CD4-positive, alpha-beta T cell treated with Interleukin-6 for 4 hours (primary cell): ENCODE measurements at places on chromosomes 12 and 14.

- no peak for DNase-seq
Measured at GRCh38 chr12:2029851-2030250, 22.9 kb upstream of the CACNA1C start.

DNA sequence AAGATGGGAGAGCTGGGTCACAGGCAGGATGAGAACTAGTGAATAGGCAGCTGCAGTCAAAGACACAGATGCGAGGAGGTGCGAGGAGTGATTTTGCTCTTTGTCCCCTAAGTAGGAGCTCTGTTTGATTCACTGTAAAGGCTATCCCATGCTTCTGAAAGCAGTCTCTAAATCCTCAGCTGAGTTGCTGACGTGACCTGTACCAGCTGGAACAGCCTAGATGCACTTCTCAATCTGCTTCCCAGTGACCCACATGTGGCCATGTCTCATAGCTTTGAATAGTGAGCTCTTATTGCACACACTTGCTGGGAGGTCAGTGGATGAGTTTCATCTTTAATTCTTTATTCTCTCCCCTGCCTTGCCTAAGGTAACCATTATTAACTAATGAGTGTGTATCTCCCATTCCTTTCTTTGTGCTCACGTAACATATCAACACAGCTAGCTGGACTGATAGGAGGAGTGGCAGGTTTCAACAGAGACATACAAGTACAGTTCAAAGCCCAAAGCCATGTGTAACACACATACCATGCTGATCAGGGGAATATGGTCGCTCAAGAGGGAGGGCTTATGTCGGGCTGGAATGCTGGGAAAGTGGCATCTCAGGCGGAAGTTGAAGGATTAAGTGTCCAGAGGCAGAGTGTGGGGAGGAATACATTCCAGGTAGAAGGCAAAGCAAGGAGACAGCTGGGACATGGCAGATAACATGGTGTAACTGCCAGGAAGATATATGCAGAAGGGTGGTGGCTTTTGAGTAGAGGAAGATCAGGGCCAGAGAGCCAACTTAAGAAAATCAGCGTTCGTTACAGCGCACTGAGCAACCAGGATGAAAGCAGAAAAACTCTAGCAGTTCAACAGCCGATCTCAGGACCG lies 15.4 kb upstream of the YY1 start:
- DNase-seq, result no peak

GRCh38 chr14:29743531-29743930 lies 184.1 kb downstream of the PRKD1 start:
- no peak for DNase-seq

DNA sequence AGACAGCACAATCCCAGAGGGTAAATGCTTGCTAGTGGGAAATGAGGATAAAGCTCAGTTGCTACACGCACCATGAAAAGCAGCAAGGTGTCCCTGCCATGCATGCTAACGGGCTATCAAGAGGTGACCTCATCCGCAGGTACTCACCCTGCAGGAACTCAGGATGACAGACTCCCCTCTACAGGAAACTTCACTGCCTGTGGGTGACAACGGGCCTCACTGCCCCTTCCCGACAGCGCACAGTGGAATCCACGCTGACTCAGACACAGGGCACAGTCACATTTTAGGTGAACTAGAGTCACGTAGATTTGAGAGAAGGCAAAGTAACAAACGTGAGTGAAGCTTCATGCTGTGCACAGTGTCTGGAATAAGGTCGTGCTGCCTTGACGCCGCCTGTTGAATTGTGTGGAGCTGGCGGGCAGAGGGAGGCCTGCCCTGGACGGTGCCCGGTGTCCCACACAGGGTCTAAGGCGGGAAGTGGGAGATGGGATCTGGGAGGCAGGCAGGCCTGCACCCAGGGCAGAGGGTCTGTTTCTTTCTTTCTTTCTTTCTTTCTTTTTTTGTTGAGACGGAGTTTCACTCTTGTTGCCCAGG lies 331.8 kb downstream of the TMEM132D start:
- no peak for DNase-seq
